ENCODE measurements at places on chromosomes 12 and 14. TPM values are rescaled to one million over a fixed set of nuclear protein-coding genes. Genes with fewer than 3 reads are reported as not detected.

DNA sequence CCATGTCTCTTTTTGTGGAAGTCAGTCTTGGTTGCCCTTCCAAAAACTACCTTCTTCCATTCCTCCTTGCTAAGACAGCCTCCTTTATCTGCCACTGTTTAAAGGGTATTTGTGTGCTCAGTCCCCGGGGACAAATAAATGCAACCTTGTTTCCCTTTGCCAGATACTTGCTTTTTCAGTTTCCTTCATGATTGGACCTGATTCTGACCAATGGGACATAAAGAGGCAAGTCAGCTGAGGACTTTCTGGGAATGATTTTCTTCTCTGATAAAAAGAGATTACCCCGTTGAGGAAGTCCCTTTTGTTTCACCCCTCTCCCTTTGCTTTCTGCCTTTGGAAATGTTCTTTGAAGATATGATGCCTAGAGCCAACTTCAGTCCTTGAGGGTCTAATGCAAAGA lies 7.4 kb upstream of the TUBA1B start:
- no peak for DNase-seq

- no peak for DNase-seq
Measured at GRCh38 chr12:47193066-47193465, 113.3 kb upstream of the AMIGO2 start.

DNA sequence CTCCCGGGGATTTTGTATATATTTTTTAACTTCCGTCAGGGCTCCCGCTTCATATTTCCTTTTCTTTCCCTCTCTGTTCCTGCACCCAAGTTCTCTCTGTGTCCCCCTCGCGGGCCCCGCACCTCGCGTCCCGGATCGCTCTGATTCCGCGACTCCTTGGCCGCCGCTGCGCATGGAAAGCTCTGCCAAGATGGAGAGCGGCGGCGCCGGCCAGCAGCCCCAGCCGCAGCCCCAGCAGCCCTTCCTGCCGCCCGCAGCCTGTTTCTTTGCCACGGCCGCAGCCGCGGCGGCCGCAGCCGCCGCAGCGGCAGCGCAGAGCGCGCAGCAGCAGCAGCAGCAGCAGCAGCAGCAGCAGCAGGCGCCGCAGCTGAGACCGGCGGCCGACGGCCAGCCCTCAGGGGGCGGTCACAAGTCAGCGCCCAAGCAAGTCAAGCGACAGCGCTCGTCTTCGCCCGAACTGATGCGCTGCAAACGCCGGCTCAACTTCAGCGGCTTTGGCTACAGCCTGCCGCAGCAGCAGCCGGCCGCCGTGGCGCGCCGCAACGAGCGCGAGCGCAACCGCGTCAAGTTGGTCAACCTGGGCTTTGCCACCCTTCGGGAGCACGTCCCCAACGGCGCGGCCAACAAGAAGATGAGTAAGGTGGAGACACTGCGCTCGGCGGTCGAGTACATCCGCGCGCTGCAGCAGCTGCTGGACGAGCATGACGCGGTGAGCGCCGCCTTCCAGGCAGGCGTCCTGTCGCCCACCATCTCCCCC lies 777 bp downstream of the ASCL1 start:
- peak; percentile 36 for DNase-seq

GRCh38 chr14:99420711-99421110 lies 59.9 kb downstream of the SETD3 start:
- no peak for DNase-seq

DNA sequence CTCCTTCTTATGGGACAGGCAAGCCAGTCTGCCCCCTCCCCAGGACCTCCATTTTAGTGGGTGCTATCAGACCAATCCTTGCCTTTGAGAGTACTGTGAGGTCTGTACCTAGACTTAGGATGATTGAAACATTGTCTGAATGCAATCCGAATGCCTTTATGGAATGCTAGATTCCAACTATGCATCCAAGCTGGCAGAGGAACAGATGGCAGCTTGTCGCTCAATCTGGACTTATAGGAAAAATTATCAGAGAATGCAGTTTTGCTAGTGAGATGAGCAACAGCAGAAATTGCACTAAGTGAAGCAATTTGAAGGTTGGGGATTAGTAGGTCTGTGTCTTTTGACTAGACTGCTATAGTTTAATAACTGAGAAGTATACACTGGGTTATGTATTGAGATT lies 109.1 kb downstream of the DYRK2 start:
- no peak for DNase-seq

DNA sequence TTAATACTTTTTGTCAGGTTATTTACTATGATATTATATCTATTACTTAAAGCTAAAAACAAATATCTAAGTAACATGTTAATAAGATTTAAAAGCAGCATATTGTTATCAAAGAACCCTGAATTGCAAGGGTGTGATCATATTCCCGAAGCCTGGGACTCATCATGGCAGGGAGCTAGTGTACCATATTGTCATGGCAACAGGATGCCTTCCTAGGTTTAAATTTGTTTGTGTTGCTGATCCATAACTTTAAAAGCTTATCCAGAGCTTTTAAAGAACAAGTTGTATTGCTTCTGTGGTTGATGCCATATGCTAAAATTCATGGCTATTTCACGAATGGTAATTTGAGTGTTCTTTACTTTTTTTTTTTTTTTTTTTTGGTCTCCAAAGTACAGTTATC lies 500.5 kb downstream of the NAV3 start:
- DNase-seq, result peak; percentile 2

- peak; percentile 78 for DNase-seq
Measured at GRCh38 chr14:67963960-67964812, 144.6 kb downstream of the RAD51B start.

- DNase-seq, result no peak
Measured at GRCh38 chr12:69919495-69919894, 94.5 kb downstream of the MYRFL start.

DNA sequence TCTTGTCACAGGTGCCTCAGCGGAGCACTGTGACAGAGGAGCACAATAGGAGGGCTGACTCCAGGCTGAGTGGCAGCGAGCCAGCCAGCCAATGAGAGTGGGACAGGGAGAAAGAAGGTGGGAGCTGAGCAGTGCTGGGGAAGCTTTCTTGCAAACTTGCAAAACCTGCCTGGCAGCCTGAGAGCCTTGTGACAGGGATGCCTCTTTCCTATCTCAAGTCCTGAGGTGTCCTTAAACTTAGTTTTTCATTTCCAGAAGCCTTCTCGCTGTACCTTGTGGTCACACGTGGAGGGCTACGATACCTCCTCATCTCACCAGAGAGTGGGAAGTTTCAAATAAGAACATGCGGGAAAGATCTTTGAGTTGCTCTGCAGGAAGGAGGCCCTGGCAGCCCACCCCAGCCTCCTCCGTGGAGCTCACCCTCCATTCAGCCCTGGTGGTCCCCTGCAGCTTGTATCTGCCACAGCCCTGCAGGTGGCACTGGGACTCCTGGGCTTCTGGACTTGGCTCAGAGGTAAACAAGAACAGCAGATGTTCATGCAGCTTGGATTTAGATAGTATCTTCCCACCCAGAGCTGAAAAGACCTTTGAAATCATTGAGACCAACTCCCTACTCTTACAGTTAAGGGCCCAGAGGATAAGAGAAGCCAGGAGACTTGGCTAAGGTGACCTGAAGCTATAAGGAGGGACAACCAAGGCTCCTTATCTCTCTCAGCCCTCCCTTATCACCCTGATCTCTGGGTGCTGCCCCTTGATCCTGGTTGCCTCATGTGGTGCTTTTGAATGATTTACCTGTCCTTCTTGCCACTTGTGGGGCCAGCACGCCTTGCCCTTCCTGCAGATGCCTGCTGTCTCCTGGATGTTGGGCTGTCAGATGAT lies 153.5 kb upstream of the MAX start:
- DNase-seq, result peak; percentile 87

GRCh38 chr14:53949201-53949600 lies 7.4 kb downstream of the BMP4 start:
- no peak for DNase-seq

DNA sequence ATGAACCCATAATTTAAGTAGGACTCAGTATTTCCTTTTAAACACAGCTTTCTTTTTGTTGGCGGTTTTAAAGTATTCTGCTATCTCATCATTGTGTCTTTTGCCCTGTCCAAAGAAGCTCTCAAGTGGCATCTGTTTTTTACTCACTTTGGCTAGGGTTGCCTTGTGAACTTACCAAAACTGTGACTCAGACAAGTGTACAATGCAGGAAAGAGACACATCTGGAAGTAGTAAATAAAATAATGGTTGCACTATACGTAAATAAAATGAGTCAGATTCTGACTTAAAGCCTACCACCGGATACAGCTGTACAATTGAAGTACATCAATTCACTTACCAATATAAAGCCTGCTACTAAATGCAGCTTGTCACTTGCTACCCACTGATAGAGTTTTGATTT lies 619.2 kb upstream of the LRFN5 start:
- no peak for DNase-seq

GRCh38 chr12:41274643-41275042 lies 86.5 kb downstream of the PDZRN4 start:
- no peak for DNase-seq

The RTN1 gene
- total RNA-seq, result 12.5 TPM

The TAS2R42 gene
- 2.4 TPM for total RNA-seq

GRCh38 chr14:35050652-35051051 lies 4.6 kb downstream of the FAM177A1 start:
- DNase-seq, result no peak

- no peak for DNase-seq
Measured at GRCh38 chr14:86153480-86153879, 623.5 kb downstream of the FLRT2 start.

The SCARB1 gene
- 8.7 TPM for total RNA-seq

- no peak for DNase-seq
Measured at GRCh38 chr14:93511001-93511400, 80.3 kb downstream of the UNC79 start.

DNA sequence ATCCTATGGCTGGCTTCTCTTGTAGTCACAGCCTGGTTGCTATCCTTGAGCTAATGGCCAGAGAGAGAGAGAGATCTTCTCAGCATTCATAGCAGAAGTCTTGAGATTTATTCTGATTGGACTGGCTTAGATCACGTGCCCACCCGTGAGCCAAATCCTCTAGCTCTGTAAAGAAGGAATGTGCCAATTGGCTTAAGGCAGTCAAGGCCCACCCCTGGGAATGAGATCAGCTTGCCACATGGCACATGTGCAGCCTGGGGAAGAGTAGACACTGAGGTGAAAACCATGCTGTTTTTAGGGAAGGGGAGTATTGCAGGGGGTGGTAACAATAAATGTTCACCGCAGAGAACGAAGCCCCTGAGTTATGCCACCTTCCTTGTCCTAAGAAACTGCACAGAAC lies 36.3 kb downstream of the PLEKHG7 start:
- no peak for DNase-seq

DNA sequence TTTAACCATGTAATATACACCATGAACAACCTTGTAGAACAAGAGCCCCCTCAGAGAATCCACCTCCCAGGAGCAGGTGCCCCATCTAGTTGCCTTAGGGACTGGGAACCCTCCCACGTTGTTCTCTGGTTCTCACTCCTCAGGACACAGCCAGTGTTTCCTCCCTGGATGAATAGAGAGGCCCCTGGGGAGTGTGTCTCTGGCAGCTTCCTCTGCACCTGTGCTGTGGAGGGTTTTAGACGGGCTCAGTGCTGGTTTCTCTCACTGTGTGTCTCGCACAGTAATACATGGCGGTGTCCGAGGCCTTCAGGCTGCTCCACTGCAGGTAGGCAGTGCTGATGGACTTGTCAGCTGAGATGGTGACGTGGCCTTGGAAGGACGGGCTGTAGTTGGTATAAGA lies 581.3 kb downstream of the TMEM121 start:
- DNase-seq, result no peak

DNA sequence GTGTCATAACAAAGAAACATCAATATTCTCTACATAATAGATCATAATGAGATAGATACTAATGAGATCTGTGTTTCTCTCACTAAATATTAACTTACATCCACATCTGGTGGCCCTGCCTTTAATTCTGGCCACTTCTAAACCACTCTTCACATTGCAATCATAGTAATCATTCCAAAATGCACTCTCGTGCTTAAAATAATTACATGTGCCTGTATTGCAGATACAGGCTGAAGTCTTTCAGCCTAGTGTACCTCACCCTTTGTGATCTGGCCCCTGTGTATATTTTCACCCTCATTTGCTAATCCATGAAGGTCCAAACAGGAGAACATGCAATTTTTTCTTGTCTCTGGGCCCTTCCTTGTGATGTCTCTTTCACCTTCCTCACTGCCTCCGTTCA lies 108.0 kb downstream of the LIN7A start:
- no peak for DNase-seq

GRCh38 chr14:54698966-54699530 lies 132.1 kb downstream of the SAMD4A start:
- peak; percentile 61 for DNase-seq

- DNase-seq, result no peak
Measured at GRCh38 chr12:92394895-92395294, 249.2 kb upstream of the BTG1 start.

All from umbilical cord (tissue), 2 donors.